ACHN (cell line): ENCODE measurements at places on chromosomes 7 and 10.
A peak's percentile ranks its signal among the peaks of the same experiment; 100 is the strongest.

- no peak for DNase-seq
These were observed 19.6 kb upstream of the NFKB2 start for GRCh38 chr10:102375867-102376266.

GRCh38 chr10:44647877-44648542, 263.1 kb upstream of the CXCL12 start:
- DNase-seq = peak; percentile 14

GRCh38 chr7:40987571-40987970, 715.3 kb downstream of the INHBA start:
- DNase-seq = no peak

- no peak for DNase-seq
These were observed 12.5 kb downstream of the GLI3 start for GRCh38 chr7:42224391-42225003.

- DNase-seq = no peak
These were observed 31.5 kb downstream of the UNC5B start for GRCh38 chr10:71243756-71244395.
